ENCODE measurements at places on chromosomes 2 and 18.

DNA sequence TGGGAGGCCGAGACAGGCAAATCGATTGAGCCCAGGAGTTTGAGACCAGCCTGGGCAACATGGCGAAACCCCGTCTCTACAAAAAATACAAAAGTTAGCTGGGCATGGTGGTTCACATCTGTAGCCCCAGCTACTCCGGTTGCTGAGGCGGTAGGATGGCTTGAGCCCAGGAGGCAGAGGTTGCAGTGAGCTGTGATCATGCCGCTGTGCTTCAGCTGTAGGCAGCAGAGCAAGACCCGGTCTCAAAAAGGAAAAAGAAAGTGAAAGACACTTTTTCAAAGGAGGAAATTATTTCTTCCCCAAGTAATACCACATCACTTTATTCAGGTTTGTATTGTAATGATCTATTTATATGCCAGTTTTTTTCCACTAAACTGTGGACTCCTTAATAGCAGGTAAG is 35.7 kb upstream of the TAF4B start:
- DNase-seq, result no peak

GRCh38 chr2:109055435-109055834 is 66.4 kb upstream of the EDAR start:
- DNase-seq, result no peak

DNA sequence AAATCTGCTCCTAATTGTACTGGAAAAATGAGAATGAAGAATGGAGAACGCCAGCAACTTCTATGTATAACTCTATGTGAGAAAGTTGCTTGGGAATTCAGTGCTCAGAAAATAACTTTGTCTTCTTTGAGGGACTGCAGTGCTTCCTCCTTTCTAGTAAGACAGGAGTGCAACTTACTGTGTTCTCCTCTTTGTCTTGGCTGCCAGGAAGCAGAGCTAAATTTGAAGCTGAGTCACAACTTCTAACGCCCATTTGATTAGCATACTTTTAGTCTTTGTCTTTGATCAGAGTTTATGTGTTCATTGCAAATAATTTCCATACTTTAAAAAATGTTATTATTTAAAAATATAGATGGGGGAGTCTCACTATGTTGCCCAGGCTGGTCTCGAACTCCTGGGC is 6.6 kb downstream of the ARHGAP25 start:
- no peak for DNase-seq

- no peak for DNase-seq
Measured at GRCh38 chr2:160911258-160911657, 249.0 kb upstream of the TANK start.

DNA sequence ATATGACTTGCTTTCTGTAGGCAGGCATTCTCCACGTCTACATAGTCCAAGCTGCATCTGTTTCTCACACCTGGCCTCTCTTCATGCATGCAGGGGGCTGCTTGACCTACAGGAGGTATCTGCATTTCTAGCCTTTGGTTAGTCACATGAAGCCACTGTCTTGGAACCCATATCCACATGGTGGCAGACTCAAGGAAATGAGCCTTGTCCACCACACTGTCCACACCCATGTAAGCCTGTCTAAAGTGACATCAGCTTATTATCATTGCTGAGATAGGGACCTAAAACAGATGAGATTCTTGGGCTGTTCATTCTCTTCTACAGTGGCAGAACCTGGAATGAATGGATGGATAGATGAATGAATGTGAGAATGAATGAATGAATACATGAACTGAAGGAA is 160.4 kb downstream of the DOCK10 start:
- DNase-seq, result no peak

- DNase-seq, result no peak
Measured at GRCh38 chr2:12498286-12498685, 218.4 kb upstream of the TRIB2 start.

DNA sequence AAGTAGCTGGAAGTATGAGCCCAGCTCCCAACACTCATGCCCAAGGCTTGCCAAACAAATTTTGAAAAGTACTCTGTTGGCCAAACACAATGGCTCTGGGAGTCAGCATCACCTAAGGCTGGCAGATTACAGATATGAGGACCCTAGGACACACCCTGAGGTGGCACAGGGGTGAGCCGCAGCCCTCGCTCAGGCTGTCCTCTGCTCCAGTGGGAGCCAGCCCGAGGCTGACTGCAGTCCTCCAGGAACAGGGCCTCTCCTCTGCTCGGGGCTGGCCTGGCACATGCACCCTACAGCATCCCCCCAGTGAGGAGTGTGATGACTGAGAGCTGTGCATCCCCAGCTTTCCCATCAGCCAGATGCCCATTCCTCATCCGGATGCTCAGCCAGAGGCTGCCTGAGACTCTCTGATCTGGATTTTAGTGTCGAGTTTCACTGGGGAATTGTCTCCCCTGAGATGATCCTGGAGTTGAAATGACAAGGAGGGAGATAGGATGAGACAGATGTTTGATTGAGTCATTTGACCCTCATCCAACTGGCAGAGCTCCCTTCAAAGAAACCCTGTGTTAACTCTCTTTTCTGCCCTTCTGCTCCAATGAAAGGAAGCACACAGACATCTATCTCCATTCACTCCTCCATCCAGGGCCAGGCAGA is 269.3 kb upstream of the NCKAP5 start:
- DNase-seq, result no peak

GRCh38 chr18:61245276-61245675 is 88.0 kb upstream of the CDH20 start:
- DNase-seq, result no peak

- peak; percentile 35 for DNase-seq
Measured at GRCh38 chr2:121088251-121089165, 196.5 kb downstream of the TFCP2L1 start.

DNA sequence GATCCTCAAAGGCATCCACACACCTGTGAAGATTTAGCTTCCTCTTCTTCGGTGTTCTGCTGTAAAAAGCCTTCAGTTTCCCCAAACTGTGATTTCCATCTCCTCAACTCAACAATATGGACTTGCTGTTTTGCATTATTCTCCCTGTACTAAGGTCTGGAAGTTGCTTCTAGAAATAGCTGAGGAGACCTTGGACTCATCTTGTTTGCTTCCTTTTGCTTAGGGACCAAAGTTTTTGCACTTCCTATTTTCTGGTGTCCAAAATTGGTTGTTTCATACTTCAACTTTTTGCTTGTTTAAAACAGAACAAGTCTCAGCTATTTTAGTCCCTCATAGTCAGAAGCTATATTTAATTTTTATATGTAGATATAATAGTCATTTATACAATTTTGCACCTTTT is 201.9 kb upstream of the COPS8 start:
- DNase-seq, result no peak

DNA sequence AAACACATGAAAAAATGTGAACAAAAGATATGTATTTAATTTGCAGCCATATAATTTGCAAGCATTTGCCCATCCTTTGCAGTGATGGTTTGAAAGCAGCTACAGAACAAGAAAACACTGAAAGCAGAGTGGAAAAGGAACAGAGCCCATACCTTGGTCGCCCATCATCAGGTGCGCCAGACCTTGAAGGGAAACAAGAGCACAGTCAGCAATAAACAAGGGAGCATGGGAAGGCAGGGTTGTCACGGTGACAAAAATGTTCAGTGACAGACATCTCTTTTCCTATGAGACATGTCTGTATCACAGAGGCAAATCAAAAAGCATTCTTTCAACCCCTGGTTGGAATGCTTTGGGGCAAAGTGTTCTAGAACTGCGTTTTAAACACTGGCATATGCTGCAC is 109.4 kb downstream of the NRXN1 start:
- no peak for DNase-seq

DNA sequence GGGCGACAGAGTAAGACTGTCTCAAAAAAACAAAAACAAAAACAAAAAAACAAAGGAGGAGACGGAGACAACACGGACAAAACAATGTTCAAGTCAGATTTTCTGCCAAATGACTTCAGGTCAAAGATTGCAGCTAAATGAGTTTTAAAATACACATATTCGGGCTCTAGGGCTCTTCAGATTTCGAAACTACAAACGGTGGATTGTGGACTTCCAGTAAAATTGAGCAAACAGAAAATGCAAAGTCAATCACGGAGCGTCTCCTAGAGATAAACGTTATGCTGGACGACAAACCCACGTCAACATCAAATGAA is 558 bp downstream of the MRPS5 start:
- DNase-seq, result no peak

DNA sequence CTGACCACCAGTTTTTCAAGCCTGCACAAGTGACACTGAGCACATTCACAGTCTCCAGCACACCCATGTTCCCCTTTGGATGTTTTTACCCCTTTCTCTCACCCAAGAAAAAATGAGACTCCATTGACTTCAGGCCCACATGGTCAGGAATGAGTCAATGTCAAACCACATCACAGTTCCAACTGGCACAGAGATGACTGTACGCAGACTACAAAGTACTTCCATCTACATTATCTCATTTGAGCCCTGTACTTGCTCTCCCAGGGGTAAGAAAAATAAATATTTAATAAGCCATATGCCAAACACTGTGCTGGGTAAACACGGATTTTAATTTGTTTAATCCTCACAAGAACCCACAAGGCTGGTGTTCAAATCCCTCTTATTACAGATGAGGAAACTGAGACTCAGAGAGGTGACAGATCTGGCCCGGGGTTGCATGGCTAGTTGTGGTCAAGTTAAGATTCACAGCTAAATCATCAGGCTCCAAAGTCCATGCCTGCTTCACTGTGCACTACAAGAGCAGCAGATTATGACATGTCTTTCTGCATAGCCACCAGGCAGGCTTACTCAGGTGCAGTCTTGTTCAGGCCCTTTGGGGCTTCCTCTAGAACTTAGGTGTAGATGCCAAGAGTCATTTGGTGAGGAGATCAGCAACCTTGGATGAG is 106.1 kb downstream of the TXNL1 start:
- no peak for DNase-seq

GRCh38 chr2:157952558-157952957 is 76.4 kb upstream of the ACVR1 start:
- no peak for DNase-seq

DNA sequence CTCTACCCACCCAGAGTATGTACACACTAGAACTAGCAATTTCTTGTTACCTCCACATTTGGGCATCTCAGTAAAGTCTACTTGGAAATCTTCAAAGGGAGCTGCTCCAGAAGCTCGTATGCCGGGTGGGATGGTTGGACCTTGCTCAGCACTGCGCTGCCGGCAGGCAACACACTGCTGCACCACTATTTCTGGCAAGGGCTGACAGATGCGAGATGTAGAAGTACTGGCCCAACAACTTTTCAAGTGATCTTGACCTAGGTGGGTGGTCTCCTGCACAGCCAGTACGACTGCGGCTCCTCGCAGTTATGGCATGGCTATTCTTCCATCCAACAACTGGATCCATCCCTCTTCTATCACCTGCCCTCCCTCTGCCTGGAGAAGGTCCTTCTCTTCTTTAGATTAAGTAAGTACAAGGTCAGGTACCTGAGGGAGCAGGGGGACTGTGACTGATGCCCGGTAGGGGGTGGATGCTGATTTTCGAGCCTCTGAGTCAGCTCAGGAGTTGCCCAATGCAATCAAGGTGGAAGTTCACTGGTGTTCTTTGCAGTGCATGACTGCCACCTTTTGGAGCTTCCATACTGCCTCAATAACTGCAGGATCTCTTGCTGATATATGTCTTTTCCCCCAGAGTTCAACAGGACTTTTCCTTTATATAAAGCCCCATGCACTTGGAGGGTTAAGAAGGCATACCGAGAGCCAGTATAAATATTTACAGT is 100.4 kb upstream of the SLC1A4 start:
- no peak for DNase-seq

DNA sequence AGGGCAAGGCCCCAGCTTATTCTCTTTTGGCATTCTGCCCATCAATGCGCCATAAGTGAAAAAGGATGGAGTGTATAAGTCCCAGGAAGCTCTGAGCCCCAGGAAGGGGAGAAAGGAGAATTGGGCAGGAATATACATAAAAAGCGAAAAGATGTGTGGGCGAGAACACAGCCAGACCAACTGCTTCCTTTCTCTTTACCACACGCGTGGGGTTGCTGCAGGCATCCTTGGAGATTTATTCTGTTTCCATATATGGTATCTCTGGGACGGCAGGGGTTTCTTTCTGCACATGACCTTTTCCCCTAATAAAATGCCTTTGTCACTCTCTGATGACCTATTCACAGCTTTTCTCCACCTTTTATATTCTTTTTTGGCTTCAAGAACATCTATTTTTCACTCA is 440.5 kb downstream of the NBAS start:
- DNase-seq, result no peak

DNA sequence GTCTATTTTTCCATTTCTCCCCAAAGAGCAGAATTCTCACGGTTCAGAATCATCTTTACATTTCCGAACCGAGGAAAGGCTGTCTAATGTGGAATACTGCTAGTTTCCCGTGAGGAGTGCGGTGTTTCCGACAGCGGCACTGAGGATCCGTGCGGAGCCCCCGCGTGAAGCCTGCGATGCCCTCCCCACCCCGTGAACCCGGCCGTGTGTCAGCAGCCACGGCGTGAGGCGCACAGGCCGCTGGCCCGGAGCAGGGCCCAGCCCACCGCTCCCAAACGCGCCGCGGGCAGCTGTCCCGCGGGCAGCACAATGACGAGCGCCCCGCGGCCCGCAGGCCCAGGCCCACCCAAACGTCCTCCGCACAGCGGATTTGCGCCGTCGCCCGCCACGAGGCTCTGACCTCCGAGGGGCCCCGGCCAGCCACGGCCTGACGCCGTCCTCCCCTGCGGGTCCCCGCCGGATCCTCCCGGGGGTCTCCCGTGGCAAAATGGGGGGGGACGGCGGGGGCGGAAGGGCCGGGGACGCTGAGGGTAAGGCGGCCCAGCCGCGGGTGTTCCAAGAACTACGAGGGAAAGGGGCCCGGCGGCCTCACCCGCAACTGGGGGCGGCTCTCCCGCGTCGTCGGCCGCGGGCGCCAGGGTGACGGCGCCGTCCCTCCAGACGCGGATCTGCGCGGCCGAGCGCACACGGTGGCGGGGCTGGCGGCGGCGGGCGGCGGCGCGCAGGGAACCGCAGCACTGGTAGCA is 796 bp downstream of the SPIRE1 start:
- DNase-seq, result no peak

DNA sequence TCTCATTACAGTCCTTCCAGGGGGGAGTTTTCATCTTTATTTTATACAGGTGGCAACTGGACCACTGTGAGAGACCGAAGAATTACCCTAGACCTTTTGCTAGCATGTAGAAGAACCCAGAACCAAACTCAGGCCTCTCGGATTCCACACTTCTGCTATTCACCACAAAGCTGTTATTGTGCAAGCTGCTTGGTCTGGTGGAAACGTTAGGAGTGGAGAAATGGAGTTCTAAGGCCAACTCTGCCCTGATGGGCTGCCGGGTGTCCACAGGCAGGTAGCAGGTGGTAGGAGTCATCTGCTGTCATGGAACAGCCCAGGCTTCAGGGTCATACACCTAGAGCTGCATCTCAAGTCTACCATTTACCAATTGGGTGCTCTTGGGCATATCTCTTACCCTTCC is 218.8 kb downstream of the BCL11A start:
- no peak for DNase-seq

Measured in forelimb muscle (tissue), 1 donor.